GM06990 (cell line): ENCODE measurements at places on chromosomes 16 and 17.

DNA sequence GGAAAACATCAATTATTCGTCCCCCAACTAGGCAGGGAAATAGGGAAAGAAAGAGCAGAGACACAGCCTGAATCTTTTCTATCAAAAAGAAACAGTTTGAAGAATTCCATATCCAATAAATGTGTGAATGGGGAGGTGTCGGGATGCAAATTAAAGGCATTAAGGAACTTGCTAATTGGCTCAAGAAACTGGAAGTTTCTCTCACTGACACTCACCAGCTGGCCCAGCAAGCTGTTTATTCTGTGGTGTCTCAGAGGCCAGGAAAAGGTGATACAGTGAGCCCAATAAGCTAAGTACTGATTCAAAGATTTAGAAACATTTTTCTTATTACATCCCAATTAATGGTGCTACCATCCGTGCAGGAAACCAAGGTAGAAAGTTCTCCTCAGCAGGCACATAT lies 104.4 kb upstream of the CLEC3A start:
- no peak for DNase-seq

DNA sequence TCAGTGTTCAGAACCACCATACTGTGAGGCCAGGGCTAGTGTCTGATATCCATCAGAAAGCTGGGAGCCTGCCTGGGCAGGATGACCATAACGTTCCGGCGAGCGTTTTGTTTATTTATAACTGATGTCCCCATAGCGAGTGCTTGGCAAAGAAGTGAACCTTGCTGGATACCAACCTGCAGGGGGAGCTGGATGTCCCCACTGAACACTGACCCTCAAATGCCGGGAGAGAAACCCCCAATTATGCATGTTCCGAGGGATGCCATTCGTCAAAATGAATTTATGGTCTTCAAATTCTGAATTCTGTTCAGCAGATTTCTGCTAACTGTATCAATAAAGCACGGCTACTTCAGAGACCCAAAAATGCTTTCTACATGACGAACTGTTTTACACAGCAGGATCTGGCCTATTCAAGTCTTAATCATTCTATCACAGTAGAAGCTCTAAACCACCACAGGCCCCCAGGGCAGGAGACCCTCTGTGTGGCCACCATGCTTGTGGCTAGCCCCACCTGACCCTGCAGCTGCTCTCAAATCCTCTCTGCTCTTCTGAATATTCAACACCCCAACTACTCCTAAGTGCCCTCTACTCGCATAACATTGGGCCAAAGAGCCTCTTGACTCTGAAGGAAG lies 15.2 kb downstream of the MED24 start:
- DNase-seq, result no peak

DNA sequence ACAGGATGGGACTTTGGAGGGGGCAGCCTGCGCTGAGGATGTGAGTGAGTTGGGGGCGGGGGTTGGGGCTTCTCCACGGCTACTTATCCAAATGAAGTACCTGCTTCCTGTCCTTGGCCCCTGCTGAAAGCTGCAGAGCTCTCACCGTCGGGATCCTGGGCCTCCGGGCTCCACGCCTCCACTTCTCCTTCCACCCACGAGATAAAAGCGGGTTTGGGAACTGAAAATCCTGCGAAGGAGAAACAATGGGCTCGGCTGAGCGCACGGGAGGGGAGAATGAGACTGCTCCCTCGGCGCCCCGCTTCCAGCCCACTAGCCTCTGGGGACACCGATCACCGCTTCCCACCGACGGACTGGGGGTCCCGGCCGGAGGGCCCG lies 486 bp downstream of the ZNF785 start:
- DNase-seq, result no peak

DNA sequence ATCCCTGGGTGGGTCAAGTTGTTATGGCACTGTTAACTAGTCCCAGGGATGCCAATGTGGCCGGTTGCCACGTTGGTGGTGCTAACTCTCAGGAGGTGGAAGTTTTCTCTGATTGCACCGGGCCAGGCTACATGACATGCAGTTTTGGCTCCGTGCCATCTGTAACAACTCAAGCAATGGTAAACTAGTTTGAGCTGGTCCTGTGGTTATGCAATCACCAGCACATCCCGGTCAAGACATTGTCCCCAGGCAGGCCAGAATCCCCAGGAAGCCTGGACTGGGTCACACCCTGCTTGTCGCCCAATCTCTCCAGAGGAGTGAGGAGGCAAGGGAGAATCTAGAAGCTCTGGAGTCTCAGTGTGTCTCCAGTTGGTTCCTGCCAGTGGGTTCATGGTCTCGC lies 10.1 kb upstream of the CCL17 start:
- DNase-seq, result no peak

DNA sequence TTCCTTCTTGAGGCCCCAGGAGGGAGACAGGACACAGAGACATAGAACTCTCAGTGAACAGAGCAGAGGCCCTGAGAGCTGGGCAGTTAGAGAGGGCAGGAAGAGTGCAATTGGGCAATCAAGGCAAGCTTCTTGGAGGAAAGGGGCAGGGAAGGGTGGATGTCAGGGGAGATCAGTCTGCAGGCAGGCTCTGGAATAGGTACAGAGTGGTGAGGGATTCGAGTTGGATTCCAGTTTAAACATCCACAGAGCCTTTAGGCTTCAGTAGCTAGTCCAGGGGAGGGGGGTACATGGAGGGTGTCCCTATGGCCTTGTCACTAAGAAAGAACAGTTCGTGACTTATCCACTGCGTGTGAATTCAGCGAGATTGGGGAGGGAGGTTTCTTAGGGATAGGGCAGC lies 2.0 kb downstream of the PYY start:
- DNase-seq, result no peak

DNA sequence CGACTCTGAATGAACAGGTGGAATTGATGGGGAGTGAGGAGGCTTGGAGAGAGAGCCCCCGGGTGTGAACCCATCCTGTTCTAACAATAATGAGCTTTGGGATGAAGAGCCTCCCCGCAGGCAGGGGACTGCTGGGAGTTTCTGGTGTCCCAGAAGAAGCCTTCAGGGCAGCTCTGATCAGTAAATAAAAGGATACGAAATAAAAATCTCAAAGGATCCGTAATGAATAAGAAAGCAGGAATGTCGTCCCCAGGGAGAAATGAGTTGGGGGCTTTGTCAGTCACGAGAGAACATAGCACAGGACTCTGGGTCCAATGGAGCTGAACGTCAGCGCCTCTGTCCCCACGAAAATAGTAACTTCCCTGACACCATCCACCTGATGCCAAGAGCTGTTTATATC lies 113.4 kb downstream of the PITPNC1 start:
- no peak for DNase-seq

- no peak for DNase-seq
Measured at GRCh38 chr16:25256695-25257469, 763 bp downstream of the ZKSCAN2 start.

DNA sequence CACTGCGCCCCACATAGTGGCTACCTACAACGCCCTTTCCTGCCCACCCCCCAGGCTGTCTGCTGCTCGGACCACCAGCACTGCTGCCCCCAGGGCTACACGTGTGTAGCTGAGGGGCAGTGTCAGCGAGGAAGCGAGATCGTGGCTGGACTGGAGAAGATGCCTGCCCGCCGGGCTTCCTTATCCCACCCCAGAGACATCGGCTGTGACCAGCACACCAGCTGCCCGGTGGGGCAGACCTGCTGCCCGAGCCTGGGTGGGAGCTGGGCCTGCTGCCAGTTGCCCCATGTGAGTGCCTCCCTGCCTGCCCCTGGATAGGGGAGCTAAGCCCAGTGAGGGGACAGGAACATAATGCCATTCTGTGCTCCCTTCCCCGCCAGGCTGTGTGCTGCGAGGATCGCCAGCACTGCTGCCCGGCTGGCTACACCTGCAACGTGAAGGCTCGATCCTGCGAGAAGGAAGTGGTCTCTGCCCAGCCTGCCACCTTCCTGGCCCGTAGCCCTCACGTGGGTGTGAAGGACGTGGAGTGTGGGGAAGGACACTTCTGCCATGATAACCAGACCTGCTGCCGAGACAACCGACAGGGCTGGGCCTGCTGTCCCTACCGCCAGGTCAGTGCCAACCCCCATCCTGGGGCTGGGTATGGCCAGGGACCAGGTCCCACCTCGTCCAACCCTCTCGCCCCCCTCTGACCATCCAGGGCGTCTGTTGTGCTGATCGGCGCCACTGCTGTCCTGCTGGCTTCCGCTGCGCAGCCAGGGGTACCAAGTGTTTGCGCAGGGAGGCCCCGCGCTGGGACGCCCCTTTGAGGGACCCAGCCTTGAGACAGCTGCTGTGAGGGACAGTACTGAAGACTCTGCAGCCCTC lies 7.1 kb downstream of the GRN start:
- DNase-seq, result no peak

DNA sequence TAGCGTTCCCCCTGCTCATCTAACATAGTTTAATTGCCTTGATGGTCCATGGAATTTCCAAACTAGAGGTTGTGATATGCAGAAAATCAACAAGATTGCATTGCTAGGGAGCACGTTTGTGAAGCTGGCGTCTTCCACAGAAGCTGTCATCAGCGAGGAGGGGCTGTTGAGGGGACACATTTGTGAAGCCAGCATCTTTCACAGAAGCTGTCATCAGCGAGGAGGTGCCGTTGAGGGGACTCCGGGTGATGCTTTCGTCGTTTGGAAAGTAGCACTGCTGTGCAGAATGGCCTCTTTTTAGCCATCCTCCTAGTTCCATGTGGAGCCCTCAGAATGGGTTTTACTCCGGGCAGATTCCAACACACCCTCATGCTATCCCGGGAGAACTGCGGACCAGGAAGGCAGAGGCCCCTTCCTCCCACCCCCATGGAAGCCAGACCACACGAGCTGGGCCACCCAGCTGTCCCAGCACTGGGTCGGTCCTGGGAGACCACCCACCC lies 119.6 kb upstream of the CHMP6 start:
- DNase-seq, result no peak

DNA sequence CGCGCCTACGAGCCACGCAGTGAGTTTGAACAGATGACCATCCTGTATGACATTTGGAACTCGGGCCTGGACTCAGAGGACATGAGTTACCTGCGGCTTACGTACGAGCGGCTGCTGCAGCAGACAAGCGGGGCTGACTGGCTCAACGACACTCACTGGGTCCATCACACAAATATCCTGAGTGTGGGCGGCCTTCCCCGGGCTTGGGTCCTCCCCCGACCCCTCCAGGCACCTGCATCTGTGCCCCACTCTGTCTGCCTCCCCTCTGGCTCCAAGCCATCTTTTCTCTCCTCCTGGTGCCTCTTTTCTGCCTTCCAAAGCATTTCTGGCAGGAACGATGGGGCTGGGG lies 5.0 kb upstream of the HSD3B7 start:
- no peak for DNase-seq

DNA sequence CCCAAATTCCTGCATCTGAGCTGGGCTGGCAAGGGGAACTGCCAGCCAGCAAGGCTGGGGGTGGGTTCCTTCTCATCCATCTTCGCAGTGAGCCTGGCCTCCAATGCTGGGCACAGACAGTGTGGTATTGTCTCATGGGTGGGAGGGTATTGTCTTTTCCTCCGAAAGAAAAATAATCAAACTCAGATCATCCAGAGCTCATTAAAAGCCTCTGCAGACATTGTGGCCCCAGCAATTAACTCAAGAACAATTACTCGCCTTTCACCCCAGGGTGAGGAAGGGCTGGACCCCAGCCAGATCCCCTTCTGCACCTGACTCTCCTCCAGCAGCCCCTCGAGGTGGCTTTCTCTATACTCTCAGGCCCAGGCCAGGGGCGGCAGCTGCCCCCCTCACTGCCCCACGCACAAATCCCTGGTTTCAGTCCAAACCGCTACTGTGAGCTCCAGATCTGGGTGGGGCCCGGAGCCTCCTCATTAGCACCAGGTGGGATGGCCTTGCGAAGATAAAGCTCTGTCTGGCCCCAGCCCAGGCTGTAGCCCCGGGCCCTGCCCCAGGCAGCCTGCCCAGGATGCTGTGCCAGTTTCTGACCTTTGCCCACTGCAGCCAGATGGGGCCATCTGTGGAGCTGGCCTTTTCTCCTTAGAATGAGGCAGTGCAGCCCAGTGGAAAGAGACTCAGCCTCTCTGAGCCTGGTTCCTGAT lies 2.3 kb upstream of the KRT15 start:
- no peak for DNase-seq

DNA sequence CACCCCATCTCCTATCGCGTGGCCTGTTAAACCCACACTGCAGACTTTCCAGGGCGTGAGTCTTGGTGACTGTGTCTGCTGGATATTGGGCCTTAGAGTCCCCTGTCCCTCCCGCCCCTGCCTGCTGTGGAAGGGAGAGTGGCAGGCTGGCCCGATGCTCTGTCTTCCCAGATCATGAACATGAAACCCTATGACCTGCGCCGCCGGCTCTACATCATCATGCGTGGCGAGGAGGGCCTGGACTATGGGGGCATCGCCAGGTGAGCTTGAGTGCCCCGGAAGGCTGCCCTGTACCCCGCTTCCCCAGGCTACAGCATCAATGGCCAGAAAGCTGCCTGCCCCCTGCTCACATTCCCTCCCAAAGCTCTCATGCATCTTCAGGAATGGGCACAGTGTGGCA lies 19.5 kb upstream of the CLEC18A start:
- no peak for DNase-seq

GRCh38 chr17:1150863-1151600 lies 28.7 kb downstream of the ABR start:
- DNase-seq, result no peak

DNA sequence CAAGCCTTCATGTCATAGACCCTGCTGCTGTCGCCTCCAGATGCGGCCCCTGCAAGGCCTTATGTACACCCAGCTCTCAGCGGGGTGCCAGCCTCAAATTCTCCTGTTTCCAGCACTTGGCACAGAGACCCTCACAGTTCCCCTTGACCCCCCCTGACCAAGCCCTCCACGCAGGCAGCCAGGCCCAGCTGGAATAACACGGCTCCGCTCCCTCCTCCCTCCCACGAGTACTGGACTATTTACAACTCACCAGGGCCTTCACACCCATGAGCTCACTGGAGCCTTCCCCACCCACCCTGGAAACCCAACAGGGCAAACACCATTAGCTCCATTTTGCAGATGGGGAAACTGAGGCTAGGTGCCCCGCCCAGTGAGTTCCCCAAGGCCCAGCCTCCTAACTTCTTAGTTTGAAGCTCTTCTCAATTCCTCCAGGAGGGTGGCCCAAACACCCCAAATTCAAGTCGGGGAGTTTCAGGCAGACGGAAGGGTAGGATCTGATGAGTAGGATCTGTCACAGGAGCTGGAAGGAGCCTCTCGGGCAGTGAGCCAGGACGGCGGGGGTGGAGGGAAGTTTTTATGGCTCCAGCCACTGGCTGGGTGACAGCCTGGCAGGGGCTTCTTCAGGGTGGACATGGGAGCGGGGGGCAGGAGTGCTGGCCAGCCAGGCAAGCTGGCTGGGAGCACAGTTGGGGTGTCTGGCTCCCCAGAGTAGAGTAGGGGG lies 17.5 kb upstream of the DLX4 start:
- no peak for DNase-seq

GRCh38 chr17:73705594-73705993 lies 61.3 kb upstream of the SDK2 start:
- no peak for DNase-seq
